ENCODE measurements at places on chromosomes 12 and 14.
A peak's percentile ranks its signal among the peaks of the same experiment; 100 is the strongest.

GRCh38 chr12:76341436-76342030, 6.7 kb downstream of the BBS10 start:
- no peak for DNase-seq

- DNase-seq: no peak
Measured at GRCh38 chr14:101891471-101891870, 72.9 kb upstream of the DYNC1H1 start.

GRCh38 chr14:86203843-86204242, 673.9 kb downstream of the FLRT2 start:
- DNase-seq: no peak

DNA sequence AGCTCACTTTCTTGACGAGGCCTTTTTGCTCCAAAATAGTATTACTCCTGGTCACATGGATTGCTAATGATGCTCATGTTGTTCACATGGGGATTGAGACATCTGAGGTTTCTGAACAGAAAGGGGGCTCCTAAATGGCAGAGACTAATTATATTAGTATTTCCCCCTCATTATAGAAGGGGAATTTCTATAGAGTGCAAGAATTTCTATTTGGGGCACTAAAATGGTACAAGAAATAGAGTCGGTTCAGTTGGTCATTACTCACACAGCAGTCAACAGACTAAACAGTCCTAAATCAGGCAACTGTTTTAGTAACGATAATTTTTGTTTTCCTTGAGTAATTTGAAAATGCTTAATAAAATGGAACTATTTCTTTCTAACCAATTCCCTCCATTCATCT, 108.9 kb downstream of the DACT1 start:
- no peak for DNase-seq

- DNase-seq: no peak
Measured at GRCh38 chr14:62491146-62491545, 554.1 kb downstream of the KCNH5 start.

GRCh38 chr14:36513012-36513420, 7.0 kb downstream of the NKX2-1 start:
- no peak for DNase-seq

DNA sequence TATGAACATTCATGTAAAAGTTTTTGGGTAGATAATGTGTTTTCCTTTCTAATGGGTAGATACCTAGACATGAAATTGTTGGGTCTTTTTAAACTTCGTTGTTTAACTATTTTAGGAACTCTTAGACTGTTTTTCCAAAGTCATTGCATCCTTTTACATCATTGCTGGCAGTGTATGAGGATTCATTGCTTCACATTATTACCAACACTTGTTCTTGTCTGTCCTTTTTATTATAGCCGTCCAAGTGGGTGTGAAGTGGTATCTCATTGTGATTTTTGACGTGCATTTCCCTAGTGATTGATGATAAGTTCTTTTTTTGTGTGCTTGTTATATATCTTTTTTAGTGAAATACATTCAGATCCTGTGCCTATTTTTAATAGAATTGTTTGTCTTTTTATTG, 39.4 kb downstream of the USP15 start:
- no peak for DNase-seq

DNA sequence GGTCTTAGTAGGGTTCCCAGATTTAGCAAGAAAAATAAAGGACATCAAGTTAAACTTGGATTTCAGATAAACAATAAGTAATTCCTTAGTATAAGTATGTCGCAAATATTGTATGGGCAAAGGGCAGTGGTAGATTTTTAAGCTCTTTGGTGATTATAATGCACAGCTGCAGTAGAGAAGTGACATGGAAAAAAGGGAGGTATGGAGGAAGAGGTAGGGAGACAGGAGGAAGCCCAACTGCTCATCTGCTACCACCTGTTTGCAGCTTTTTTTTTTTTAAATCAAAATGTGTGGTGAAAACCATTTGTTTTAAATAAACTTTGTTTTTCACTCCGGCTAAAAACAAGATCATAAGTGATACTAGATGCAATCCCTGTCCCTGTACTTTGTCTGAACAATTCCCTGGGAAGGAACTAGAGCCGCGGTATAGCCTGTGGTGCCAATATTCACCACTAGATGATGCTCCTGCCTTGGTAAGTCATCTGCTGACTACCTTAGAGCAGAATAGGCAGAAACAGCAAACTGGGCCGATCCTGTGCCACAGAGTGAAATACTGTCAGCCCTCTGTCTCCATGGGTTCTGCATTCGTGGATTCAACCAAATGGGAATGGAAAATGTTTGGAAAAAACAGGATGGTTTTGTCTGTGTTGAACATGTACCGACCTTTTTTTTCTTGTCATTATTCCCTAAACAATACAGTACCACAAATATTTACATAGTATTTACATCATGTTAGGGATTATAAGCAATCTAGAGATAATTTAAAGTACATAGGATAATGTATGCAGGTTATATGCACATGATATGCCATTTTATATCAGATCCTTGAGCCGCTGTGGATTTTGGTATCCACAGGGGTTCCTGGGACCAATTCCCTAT, 62.4 kb upstream of the PLBD1 start:
- peak; percentile 30 for DNase-seq

All from stimulated activated CD8-positive, alpha-beta memory T cell treated with anti-CD3 and anti-CD28 coated beads, Interleukin-7, amount 100 ng/mL, for 1 hour (primary cell).